Omental fat pad (tissue), 4 donors: ENCODE measurements at places on chromosomes 7 and 10.

GRCh38 chr10:60031183-60031582 is 124.8 kb upstream of the CCDC6 start:
- no peak for DNase-seq

DNA sequence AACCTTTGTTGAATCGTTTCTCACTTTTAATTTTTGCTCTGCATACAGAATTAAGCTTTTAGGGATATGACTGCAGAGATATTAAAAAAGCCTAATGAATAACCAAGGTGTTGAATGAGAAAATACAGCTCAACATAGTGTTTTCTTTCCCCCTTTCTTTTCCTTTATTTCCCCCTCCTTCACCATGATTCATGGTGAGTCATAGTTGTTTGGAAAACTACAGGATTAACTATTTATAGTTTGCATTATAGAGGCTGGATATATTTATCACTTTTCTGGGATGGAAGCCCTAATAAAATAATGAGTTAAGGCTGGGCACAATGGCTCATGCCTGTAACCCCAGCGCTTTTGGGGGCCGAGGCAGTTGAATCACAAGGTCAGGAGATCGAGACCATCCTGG is 115.0 kb downstream of the DNAJB9 start:
- no peak for DNase-seq

DNA sequence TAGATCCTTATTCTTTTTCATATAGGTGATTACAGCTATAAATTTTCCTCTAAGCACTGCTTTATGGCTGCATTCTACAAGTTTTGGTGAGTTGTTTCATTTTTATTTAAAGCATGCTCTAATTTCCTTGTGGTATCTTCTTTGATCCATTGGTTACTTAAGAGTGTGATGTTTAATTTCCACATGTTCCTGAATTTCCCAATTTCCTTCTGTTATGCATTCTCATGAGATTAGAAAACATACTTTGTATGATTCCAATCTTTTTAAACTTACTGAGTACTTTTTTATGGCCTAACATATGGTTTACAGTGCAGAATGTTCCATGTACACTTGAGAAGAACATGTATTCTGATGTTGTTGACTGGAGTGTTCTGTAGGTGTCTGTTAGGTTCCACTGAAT is 53.4 kb downstream of the MYL10 start:
- DNase-seq, result no peak

DNA sequence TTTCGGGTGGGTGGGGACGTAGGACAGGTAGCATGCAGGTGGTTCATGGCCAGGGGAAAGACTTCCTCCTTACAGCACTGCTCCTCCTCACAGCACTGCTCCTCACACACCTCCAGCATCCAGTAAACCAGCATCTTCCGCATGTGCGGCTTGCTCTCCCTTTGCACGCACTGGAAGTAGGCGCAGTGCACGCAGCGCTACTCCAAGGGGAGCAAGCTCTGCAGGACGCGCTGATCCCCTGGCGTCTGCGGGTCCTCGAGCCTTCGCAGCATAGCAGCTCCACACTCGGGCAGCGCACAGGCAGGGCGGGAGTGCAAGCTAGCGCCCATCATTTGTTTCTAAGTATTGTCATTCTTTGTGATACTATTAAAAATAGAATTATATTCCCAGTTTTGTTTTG is 30.5 kb upstream of the MAP3K8 start:
- DNase-seq, result no peak

- no peak for DNase-seq
Measured at GRCh38 chr7:35988818-35989217, 164.2 kb upstream of the EEPD1 start.

DNA sequence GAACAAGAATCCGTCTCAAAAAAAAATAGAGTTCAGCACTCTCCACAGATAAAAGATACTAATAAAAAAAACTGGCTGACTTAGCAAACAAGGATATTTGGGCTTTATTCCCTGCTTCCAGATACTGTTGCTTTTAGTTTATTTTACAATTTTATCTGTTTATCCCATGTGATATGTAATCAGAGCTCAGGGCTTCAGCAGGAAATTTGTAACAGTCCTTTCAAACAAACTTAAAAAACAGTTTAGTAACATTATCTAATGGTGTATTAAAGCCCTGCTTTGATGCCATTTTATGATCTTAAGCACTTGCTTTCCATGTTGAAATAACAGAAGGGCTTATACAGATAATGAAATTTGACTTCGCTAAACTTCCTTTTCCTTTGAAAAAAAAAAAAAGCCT is 28.1 kb downstream of the DCLRE1A start:
- DNase-seq, result no peak

DNA sequence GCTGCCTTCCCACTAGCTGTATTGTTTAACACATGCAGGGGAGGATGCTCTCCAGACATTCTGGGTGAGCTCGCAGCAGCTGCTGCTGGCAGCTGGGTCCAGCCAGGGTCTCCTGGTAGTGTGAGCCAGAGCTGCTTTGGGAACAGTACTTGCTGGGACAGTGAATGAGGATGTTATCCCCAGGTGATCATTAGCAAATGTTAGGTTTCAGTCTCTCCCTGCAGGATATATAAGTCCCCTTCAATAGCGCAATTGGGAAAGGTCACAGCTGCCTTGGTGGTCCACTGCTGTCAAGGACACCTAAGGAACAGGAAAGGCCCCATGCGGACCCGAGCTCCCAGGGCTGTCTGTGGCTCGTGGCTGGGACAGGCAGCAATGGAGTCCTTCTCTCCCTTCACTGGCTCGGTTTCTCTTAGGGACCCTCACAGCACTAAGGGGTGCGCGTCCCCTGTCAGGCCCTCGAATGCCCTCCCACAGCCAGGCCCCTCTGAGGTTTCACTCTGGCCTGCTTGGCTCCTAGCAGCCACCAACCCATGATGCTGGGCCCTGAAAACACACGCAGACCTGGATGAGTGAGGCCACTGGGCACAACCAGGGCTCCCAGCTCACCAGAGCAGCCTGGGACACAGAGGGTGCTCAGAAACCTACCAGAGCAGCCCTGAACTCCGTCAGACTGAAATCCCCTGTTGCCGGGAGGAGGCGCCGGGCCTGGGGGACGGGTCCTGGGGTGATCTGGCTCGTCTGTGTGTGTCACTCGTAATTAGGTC is 173.0 kb upstream of the LANCL2 start:
- no peak for DNase-seq

- no peak for DNase-seq
Measured at GRCh38 chr7:120837599-120837998, 20.3 kb downstream of the TSPAN12 start.

DNA sequence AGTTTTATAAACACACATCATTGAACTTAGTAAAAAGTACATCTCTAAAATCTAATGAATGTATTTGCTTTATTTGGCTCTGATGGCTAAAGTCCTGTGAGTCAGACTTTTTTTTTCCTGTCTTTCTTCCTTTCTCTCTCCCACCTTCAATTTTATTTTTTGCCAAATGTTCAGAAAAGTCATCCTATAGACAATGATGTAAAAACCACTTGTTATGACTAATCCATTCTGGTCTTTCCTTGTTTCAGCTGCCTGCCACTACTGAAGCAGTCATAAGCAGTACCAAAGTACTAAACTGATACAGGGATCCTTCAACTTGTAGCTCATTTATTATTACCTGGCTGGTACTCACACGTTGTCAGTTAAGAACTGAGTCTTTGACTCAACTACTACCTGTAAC is 23.9 kb downstream of the HECTD2 start:
- no peak for DNase-seq
